ENCODE measurements at places on chromosomes 3 and 15.

DNA sequence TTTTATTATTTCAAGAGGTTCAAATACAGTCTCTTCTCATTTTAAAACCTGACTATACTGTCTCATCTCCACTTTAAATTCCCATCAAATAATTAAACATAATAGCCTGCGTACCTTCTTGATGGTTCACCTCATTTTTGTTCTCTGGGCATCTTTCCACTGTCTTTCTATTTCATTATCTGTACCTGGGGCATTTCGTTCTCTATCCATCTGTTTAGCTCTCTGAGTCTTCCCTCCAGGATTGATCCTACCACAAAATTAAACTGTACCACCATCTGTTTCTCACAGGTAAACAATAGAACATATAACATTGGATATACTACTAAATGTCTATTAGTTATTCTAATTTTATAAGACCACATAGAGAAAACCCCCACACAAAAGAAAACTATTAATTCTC, 1331.4 kb downstream of the NSUN3 start:
- no peak for DNase-seq

DNA sequence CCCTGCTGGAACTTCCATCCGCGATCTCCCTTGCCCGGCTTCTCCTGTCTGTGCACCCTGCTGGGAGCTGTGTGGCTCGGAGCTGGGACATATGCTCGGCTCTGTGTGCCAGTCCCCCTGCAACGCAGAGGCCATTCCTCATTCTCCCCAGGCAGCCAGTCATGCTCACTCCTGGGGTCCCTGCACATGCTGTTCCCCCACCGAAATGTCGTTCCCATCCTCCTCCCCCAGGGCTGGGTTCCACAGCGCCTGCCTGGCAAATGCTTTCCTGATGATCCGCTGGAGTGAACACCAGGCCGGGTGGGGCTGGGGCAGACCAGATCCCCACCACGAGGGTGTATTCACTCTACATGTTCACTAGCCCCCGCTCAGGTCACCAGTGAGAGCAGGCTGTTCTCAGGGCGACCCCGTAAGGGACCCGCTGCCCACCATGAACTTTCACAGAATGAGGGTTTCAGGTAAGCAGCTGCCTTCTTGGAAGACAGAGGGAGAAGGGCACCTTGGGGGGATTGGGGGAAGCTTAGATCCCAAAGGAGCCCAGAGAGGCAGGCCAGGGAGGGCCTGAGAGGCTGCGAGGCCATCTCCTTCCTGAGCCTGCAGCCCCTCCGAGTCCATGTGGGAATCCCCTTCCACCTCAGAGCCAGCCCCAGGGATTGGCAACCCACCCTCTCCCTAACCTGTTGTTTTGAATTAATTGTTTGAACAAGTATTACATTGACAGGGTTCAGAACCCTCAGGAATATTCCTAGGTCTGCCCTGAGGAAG, 88.7 kb upstream of the IQSEC1 start:
- no peak for DNase-seq

DNA sequence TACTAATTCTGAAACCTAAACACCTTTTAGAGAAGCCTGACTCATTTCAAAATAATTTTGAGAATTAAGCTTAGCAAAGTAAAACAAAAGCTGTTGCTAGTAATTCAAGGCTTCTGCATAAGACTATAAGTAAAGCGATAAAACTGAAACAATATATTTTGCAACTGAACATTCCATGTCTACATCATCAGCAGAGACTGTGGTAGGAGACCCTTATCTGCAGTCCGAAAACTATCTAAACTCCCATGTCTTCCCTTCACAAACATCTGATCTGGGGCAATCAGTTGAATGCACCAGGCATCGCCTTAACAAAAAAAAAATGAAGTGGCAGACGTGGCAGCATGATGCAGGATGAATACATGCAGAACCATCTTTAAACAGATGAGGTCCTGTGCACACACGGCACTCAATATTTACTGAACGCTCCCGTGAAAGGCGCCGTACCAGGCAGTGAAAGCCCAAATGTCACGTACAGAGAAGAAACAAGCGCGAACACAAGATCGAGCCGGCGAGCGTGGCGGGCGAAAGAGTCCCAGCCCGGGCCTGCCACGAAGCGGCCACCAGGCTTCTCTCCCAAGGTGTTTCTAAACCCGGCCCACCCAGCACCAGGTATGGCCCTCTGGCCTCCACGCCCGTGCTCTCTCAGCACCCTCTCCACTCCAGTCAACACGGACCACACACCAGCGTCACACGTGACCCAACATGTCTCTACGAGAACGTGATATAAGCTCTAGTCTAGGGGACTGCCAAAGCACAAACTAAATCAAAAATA, 63.0 kb downstream of the CHSY1 start:
- no peak for DNase-seq

GRCh38 chr15:66651198-66651597, 50.8 kb upstream of the SMAD6 start:
- DNase-seq: no peak

DNA sequence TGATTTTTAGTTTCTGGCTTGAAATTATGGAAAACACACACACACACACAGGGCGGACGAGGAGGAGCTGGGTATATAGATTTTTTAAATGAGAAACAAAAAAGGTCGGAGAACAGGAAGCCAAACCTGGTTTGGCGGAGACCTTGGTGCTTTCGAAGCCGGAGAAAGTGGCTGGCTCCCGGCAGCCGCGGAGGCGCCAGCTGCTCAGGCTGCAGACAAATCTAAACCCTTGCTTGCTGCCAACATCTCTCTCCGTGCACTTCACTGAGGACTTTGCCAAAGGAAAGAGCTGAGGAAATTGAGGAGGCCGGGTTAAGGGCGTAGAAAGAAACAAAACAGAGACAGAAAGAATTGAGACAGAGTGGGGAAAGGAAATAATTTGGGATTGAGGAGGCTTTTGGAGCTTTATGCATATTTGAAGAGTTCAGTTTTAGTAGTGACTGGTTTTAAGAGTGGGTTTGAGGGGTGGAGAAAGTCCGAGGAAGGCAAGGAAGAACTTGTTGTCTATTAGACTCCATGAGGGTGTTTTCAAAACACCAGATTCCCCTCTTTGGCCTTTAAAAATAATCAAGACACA, 2.2 kb downstream of the ZIC1 start:
- DNase-seq: no peak

GRCh38 chr3:161796780-161797179, 300.2 kb downstream of the OTOL1 start:
- DNase-seq: no peak

GRCh38 chr3:110684466-110684865, 387.1 kb upstream of the NECTIN3 start:
- DNase-seq: no peak

- no peak for DNase-seq
Observed at GRCh38 chr3:53842436-53843194, 3.6 kb downstream of the CHDH start.

GRCh38 chr3:112253301-112253971, 40.6 kb downstream of the SLC9C1 start:
- no peak for DNase-seq

DNA sequence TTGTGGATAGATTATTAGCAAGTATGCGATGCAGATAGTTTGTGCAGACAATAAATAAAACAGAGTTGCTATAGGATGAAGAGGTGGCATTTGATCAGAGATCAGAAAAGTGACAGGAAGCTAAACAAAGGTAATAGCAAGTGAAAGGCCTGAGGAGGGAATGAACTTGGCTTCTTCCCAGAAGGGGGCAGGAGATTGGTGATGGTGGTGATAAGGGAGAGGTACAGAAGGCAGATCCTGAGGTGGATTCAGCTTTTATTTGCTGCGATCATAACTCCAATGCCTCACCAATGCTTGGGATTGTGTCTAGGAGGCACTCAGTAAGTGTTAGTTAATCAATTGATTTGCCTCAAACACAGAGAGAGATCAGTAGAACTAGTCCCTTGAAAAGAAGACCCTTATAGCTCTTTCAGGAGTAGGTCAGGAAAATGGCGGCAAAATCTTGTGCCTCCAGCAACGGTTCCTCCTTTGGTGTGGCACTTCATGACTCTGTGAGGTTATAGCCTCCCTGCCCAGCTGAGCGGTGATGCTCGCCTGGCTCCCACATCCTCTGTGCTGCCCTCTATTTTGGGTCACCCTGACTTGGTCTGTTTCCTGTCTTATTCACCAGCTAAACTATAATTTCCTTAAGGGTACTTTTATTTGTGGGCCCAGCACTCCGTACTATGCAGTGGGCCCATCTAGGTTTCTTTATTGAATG, 37.5 kb downstream of the TGFBR2 start:
- DNase-seq: peak; percentile 69

- DNase-seq: no peak
Observed at GRCh38 chr15:86247249-86247955, 167.7 kb downstream of the AGBL1 start.

GRCh38 chr3:134030379-134031347, 938 bp upstream of the SLCO2A1 start:
- DNase-seq: no peak

DNA sequence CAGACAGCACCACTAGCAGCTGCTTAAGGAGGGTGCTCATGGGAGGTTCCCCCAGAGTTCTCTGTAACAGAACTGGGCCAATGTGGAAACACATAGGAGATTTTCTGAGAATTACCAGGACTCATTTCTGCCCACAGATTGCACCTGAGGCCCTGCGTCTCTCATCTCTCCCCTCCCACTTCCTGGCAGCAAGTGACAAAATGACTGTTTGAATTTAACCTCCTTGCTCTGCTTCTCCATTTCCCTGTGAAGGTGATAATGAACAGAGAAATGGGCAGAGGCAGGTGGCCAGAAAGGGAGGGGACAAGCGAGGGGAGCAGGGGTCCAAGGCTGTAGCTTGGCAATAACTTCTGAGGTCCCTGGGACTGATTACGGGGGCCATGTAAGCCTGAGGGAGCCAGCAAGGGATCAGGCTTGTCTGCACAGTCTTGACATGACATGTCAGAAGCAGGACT, 8.0 kb downstream of the EPHB1 start:
- peak; percentile 53 for DNase-seq

- DNase-seq: peak; percentile 67
Observed at GRCh38 chr3:30751610-30752299, 142.7 kb downstream of the GADL1 start.

GRCh38 chr15:71103102-71103676, 12.1 kb upstream of the THSD4 start:
- DNase-seq: no peak

- DNase-seq: no peak
Observed at GRCh38 chr3:73225146-73225855, 163.8 kb downstream of the EBLN2 start.

DNA sequence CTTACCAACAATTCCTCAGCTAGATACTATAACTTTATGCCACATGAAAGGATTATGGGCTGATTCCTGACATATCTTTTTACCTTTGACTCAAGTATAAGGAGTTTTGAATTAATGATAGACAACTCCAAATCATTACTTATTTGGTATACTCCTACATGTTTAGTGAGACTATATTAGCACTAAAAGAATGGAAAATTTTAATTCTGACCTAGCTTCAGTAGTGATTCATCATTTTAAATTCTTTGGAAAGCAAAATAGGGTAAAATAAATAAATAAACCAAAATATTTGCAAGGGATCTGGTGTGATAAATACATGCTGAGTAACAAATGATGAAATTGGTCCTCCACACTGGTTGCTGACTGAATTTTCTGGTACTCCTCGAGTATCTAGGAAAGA, 42.3 kb upstream of the VGLL3 start:
- no peak for DNase-seq

GRCh38 chr3:150050510-150050909, 79.8 kb upstream of the PFN2 start:
- no peak for DNase-seq

GRCh38 chr15:28125673-28126651, 26.8 kb upstream of the OCA2 start:
- DNase-seq: no peak

- DNase-seq: no peak
Observed at GRCh38 chr15:85518979-85519761, 138.8 kb downstream of the AKAP13 start.

DNA sequence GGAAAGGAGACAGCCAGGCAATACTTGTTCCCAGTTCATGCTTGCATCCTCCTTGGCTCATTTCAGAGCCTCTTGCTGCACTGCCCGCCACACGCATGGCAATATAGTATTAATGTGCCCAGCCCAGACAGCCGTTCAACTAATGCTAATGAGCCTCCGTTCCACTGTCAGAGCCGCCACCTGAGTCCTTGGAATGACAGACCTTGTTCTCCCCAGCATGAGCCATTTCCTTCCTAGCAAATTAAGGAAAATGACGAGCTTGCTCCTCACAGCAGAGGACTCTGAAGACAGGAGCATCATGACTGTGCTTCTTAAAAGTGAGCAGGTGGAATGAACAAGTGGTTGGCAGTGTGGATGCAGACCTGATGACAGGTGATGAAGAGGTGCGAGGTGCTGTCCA, 10.8 kb upstream of the LRRC15 start:
- DNase-seq: no peak

GRCh38 chr15:98647026-98647773, 1.1 kb upstream of the IGF1R start:
- DNase-seq: peak; percentile 75

DNA sequence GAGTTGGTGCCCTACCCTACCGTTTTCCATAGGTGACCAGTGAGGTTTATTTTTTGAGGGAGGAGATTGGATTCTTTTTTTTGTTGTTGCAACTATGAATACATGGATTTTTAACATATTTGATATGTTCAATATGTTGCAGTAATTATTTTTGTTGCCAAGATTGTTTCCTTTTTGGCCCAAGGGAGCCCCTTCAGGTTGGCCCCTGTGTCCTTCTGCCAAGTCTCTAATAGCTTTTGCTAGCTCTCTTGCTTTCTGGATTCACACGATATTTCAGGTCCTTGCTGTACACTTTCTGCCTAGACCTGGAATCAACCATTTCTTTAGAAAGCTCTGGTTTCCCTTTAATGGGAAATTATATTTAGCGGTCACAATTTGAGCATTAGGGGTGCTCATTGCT, 22.7 kb upstream of the SLC28A1 start:
- DNase-seq: no peak

DNA sequence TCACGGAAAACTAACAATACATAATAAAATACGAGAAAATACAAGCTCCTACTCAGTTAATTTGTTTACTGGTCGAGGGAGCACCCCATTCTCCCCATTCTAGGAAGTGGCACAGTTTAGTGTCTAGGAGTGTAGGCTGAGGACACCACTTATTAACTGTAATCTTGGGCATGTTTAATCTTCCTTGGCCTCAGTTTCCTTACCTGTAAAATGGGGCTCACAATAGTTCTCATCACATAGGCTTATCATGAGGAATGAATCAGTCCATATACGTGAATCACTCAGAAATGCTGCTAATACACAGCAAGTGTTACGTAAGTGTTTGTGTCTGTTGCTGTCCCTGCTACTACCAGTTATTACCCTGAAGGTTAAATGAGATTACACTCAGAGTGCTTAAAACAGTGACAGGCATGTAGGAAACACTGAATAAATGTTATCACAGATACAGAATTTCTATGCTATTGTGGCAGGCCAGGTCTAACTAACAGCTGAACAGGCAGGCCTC, 210.2 kb downstream of the OSBPL10 start:
- no peak for DNase-seq

GRCh38 chr15:100021653-100022052, 288.4 kb upstream of the LYSMD4 start:
- DNase-seq: no peak

- no peak for DNase-seq
Observed at GRCh38 chr3:1092771-1093170, at the start of gene CNTN6. Gene CNTN6 (plus strand): TSS chr3:1093024. CDS start chr3:1148009, 54,985 bp downstream.

- no peak for DNase-seq
Observed at GRCh38 chr3:41863024-41863423, 98.9 kb downstream of the ULK4 start.
